ENCODE measurements at places on chromosomes 1 and 21.

DNA sequence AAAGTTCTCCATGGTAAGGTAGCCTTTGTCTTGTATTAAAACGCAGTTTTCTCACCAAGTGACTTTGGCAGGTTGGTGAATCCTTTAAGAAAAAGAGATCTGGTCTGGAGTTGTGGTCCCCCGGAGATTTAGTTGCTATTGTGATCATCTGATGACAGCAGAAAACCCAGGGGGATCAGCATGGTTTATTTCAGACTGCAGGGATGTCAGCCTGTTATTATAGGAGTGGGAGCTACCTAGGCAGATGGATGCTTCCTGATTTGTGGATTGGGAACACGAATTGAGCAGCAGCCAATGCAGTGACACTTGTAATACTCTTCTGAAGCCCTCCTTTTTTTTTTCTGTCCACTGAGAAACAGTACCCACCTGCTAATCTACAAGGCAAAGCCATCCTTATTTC lies 150.2 kb downstream of the ST6GALNAC3 start:
- DNase-seq: no peak

DNA sequence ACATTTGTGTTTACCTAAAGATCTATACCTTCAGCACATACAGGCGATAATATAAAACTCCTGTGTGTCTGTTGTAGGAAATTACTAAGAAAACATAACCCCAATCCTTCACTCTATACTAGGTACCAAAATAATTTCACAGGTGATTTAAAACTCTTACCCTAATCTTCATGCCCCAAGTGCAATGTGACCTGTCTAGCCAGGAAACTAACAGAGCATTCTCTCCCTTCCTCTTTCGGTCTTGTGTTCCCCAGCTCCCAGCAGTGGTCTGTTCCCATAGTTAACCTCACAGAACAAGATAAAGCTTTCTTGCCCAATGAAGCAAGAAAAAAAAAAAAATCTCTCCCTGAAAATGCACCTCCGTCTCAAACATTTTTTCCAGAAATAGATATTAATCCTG lies 493.5 kb downstream of the DPYD start:
- no peak for DNase-seq

DNA sequence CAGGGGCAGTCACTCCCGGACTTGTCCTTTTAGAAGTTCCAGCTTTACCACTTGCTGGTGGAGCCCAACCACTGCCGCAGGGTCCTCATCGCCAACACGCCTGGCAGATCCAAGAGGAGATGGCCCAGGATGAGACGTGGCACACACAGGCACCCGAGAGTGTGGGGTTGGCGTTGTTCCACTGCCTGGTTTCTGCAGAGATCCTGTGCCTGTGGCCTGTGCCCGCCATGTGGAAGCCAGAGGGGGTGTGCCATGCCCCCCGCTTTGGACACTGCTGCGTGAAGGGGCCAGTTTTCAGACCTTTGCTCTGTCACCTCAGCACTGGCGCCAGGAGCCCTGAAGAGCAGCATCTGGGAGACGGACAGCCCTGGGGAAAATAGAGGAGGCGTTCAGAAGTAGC lies 10.8 kb downstream of the CD46 start:
- no peak for DNase-seq

DNA sequence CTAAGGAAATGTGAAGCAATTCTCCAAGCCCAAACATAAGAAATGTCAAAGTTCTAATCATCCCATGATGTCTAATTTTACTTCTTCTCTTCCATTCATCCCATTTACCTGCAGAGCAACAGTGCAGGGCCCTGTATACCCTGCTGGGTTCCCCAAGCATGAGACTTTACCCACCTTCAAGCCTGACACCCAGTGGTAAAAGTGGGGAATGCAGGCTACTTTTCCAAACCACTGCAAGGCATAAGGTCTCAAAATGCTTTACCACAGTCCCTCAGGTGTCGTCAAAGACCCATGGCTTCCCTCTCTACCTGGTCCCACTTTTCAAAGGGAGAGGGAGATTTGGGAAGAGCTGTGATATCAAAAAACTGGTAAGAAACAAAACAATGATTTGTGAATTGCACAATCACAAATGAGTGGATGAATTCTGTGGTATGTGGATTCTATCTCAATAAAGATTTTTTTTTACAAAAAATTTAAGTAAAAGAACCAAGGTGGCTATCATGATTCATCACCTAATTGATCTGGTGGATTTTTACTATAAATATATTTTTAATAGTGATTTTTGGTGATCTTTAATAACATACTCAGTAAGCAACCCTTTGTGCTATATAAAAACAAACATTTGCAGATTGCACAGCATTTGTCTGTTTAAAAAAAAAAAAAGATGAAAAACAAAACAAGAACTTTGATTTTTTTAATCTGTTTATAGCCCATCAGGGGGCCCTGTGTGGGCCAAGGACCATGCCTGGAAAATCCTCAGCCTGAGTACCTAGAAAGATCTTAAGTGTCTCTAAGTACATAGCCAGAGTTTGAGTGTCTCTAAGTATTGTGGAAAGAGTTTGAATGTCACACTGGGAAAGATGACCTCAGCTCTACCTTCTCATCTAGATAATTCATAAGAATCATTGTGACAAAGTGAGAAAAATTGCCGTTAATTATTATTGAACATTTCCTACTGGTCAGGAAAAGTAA lies 73.1 kb upstream of the GJB5 start:
- DNase-seq: peak; percentile 46

DNA sequence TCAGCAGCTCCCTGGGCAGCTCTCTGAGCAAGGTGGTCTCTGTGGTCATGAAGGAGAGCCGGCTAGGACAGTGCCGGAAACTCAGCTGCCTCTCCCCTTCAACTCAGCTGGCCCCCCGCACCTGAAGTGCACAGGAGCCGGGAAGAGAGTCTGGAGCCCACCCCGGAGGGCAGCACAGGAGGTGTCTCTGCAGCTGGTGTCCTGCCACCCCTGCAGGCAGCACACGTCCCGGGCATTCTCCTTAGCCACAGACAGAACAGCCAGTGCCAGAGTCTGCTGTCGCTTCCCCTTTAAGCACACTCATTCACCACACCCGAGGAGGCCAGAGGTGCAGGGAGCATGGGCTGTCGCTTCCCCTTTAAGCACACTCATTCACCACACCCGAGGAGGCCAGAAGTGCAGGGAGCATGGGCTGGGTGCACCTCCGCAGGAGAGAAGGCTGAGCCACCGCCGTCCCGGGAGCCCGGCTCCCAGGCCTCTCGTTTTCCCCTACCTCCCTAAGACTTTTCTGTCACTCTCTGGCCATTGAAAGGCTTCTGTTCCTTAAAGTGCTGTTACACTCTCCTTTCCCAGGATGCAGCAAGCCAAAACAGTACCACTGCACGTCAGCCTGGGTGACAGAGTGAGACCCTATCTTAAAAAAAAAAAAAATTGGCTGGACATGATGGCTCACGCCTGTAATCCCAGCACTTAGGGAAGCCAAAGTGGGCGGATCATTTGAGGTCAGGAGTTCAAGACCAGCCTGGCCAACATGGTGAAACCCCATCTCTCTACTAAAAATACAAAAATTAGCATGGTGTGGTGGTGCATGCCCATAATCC lies 16.9 kb upstream of the SAMD11 start:
- DNase-seq: no peak

DNA sequence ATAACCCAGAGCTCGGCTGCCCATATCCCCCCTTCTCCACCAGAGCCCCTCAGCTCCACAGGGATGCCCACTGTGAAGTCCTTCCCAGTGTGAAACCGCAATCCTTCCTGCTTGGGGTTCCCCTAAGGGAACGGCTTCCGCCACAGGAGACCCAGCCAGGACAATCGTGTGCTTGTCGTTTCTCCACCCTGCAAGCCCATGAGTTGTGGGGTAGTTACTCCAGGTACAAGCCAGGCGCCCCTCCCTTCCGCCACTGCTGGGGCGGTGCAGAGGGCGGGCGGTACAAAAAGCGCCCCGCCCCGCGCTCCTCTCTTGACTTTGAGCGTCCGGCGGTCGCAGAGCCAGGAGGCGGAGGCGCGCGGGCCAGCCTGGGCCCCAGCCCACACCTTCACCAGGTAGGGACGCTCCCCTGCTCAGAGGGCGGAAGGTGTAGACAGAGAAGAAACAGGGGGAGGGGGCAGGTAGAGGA lies at the start of gene TINAGL1:
TINAGL1 (plus strand) TSS at position 315 of the 469 bp plus-strand sequence. CDS start 634 bp downstream, outside the sequence.
- DNase-seq: peak; percentile 93

All from LoVo (cell line).